ENCODE measurements at places on chromosomes 11 and 22.

DNA sequence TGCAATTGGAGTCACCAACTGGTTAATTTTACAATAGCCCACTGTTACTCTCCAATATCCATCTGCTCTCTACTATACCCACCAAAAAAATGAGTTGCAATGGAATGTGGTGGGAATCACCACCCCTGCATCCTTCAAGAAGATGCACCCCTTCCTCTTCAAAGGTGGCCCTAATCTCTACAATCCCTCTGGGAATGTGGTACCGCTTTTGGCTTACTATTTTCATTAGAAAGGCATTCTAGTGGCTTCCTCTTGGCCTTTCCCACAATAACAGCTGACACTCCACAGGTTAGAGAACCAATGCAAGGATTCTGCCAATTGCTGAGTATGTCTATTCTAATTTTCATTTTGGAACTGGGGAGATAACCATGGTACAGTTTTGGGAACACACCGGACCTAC is 33.2 kb upstream of the CWF19L2 start:
- no peak for DNase-seq

DNA sequence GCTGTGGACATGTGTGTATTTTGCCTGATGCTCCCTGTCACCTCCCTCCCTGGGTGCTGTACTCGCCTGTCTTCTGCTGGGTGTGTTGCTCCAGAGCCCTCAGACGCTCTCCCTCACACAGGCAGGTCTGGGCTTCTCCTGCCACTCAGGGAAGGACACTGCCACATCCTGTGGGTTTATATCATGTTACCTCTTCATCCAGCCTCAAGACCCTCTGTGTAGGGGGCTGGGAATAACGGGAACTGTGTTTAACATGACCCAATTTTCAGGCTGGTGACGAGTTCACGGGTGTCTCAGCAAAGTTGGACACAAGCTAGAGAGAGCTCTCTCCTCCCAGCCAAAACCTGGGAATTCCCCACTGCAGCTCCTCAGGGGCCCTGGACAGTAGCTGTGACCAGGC is 24.6 kb downstream of the MYBPC3 start:
- no peak for DNase-seq

DNA sequence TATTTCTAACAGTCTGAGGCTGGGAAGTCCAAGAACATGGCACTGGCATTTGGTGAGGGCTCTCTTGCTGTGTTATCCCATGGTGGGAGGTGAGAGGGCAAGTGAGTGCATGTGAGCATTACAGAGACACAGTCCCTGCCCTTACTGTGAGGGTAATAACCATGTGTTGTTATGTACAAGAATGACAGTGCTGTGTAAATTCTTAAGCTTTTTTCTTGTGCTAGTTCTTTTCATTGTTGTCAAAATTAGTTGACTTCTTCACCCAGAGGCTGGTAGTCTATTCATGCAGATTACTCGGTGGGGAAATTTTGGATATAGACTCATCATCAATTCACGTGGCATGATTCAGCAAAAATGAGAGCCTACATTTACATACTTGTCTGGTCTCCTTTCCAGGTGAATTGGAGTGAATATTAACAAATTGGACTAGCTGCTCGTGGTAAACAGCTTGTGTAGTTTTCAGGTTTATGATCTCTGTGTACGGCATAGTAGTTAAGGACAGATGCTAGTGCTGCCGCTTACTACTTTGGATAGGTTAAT is 49.3 kb downstream of the ATXN10 start:
- DNase-seq = no peak

- no peak for DNase-seq
Observed at GRCh38 chr11:130580372-130580771, 131.9 kb downstream of the ADAMTS15 start.

GRCh38 chr11:130325691-130326090 is 11.0 kb upstream of the ZBTB44 start:
- no peak for DNase-seq

DNA sequence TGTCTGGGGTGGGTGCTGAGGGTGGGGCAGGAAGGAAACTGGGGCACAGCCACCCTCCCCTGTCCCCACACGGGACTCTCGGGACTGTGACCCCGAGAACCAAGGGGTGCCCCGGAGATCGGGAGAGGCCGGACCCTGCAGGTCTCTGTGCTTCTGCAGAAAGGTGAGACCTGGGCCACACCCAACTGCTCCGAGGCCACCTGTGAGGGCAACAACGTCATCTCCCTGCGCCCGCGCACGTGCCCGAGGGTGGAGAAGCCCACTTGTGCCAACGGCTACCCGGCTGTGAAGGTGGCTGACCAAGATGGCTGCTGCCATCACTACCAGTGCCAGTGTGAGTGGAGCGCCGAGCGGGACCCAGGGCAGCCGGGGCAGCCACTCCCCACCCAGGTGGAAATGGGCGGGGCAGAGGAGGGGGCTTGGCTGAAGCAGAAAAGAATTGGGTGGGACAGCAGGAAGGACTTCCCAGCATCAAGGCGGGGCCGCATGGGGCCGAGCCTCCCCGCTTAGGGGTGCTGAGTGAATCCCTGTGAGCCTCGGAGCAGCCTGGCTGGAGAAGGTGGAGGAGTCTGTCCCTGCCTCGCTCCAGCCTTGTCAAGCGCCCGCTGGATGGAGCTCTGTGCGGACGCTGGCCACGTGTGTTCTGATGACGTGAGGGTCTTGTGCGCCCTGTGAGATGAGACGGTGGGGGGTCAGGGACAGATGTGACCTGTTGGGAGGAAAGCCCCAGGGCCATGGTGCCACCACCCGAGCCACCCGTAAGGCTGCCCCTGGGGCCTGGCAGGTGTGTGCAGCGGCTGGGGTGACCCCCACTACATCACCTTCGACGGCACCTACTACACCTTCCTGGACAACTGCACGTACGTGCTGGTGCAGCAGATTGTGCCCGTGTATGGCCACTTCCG is 29.3 kb upstream of the MUC5B start:
- DNase-seq = no peak

- no peak for DNase-seq
Observed at GRCh38 chr11:131924001-131924400, 553.6 kb downstream of the NTM start.

DNA sequence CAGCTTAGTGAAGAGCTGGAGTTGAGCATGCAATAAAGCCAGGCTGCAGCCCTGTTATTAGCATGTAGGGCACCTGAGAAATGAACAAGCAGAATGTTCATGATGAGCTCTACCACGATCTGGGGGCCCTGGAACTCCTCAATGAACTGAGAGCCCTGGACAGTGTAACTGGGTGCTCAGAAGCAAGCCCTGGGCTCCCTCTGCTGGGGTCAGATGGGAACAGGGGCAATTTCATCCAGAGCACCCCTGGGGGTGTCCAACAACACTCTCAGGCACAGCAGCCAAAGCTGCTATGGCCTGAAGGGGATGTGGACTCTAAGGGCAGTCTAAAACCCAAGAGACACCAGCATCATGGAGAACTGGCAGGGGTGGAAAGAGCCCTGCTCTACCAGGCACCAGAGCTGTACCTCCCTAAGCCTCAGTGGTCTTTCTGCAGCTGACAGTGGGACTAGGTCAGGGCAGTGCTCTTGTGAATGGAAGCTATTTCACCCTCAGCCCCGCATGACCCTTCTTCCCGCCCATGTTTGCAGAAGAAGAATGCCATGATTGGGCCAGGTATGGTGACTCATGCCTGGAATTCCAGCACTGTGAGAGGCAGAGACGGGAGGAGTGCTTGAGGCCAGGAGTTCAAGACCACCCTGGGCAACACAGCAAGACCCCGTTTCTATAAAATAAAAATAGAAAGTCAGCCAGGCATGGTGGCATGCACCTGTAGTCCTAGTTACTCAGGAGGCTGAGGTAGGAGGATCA is 28.9 kb downstream of the THOC5 start:
- DNase-seq = no peak

DNA sequence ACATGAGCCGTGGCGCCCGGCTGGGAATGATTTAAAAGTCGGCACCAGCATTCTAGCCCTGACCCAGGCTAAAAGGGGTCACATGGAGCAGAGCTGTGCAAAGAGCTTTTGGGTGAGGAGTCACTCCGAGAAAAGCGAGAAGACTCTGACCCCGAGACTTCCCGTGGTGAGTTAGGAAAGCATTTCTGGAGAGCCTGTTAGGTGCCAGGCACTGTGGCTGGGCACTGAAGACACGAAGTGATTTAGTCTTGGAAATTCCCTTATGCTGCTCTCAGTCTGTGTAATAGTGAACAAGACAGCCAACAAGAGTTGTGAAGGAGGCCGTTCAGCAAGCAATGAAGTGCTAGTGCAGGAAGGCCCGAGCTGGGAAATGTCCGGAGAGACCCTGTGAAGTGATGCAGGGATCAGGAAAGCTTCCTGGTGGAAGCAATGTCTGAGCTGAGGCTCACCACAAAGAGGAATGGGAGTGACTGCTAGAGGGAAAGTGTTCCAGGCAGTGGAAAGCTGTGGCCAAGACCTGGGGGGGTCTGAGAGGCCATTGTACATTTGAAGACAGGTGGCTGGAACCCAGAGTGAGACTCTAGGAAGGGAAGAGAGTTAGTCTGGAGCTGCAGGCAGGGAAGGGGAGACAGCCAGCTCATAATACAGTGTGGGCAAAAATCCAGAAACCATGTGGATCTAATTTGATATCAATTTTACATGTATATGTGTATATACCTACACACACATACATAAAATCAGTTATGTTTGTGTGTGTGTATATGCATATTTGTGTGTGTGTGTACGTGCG is 31.6 kb downstream of the MARK2 start:
- no peak for DNase-seq

DNA sequence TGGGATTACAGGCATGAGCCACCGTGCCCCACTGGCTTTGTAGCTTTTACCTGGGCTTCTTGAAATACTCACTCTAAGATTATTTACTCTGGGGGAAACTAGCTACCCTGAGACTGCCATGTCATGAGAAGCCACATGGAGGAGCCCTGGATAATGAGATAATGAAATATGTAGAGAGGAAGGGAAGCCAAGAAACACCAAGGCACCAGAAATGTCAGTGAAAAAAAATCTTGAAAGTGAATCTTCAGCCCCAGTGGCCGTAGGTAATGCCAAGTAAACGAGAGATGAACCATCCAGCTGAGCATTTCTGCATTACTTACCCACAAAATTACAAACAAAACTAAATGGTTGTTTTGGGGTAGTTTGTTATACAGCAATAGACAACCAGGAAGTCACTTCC is 125.6 kb downstream of the APIP start:
- DNase-seq = no peak

DNA sequence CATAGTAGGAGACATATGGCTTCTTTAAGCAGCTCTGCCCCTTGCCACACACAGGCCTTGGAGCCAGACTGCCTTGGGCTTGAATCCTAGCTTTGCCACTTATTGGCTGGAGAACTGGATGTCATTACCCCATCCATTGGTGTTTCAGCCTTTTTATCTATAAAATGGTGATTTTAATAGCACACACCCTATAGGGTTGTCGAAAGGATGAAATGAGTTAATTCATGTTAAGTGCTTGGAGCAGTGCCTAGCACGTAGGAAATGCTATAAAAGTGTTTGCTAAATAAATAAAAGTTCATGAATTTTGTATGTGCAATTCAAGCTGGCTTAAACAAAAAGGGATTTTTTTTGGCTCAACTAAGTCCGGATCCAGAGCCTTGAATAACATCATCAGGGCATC is 120.7 kb downstream of the TIMP3 start:
- no peak for DNase-seq

DNA sequence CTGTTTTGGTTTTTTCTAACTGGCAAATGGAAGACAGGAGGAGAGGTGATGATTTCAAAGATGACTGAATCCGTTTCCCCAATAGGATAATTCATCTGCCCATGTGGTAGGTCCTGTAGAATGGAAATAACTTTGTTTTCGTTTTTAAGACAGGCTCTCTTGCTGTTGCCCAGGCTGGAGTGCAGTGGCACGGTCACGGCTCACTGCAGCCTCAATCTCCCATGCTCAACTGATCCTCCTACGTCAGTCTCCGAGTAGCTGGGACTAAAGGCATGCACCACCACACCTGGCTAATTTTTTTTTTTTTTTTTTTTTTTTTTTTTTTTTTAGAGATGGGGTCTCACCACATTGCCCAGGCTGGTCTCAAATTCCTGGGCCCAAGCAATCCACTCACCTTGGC is 77.4 kb upstream of the BIRC3 start:
- DNase-seq = no peak

GRCh38 chr11:2892967-2893528 is 7.5 kb upstream of the CDKN1C start:
- DNase-seq = no peak

DNA sequence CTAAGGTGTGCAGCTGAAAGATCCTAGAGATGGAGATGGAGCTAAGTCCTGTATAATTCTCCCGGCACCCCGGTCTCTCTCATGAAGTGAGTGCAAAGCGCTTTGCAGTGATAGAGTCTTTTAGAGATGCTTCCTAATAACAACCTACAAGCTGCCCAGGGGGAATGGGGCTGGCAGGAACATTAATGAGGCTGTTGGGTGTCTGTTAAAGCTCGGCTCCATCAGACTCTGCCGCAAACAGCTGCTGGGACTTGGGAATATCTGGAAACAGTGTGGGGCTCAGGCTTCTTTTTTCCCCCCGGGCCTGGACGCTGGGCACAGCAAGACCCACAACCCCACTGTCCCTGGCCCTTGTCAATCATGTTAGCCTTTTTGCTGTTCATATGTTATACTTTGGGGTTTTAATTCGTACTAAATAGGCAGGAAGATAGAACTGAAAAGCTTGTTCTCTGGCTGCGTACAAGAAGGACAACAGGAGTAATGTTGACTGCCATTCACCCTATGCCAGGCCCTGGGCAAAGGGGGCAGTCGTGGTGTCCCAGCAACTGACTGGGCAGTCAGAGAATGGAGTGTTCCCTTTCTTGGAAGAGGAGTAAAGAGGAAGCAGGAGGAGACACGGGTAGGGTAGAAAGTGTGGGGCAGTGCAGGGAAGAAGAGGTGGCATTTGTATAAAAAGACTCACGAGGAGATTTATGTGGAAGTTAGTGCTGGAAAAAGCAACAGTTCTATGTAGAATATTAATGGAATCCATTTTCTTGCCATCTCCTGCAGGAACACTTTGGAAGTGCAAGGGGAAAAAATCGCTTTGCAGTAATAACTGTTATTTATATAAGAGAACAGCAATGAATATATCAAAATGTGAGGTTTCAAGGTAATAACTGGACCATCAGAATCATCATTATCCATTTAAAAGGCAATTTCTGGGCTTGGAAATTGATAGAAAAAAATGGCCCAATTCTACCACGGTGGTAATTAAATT is 232.8 kb downstream of the GRIK4 start:
- DNase-seq = no peak

GRCh38 chr11:103086461-103086860 is 5.5 kb downstream of the DCUN1D5 start:
- no peak for DNase-seq

- no peak for DNase-seq
Observed at GRCh38 chr22:32561163-32561562, 86.6 kb downstream of the FBXO7 start.

- DNase-seq = no peak
Observed at GRCh38 chr22:35984183-35985175, 44.1 kb downstream of the RBFOX2 start.

- DNase-seq = no peak
Observed at GRCh38 chr11:8257003-8257664, 6.5 kb downstream of the LMO1 start.

DNA sequence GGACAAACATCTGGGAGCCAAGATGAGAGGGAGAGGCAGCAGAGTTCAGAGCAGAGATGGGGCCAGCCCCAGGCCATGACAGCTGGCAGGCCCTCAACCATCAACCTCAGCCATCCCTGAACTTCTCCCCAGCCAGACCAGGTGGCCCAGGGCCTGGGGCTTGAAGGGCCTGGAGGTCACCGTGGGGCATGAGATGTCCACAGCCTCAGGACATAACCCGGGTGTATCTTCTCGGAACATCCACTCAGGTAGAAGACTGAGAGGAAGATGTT is 12.4 kb upstream of the SLC39A13 start:
- no peak for DNase-seq

Measured in cortex of kidney (tissue), 1 donor.